ENCODE measurements at places on chromosomes 5 and 9.

DNA sequence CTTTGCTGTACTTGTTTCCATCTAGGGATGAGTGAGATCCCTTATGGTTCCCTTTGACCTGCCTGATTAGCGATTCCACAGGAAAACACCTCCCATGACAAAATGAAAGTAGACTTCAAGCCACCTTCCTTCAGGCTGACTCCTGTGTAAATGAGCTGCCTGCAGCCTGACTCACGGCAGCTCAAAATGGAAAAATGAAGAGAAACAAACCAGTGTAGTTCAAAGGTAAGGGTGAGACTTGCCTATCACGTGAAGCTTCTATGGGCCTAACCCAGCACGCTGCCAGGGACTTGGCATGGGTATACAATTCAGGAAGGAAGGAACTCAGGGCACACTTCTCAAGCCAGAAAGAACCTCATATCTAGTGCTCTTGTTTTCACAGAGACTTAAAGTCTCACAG lies 110.1 kb upstream of the LRRTM2 start:
- DNase-seq: no peak

DNA sequence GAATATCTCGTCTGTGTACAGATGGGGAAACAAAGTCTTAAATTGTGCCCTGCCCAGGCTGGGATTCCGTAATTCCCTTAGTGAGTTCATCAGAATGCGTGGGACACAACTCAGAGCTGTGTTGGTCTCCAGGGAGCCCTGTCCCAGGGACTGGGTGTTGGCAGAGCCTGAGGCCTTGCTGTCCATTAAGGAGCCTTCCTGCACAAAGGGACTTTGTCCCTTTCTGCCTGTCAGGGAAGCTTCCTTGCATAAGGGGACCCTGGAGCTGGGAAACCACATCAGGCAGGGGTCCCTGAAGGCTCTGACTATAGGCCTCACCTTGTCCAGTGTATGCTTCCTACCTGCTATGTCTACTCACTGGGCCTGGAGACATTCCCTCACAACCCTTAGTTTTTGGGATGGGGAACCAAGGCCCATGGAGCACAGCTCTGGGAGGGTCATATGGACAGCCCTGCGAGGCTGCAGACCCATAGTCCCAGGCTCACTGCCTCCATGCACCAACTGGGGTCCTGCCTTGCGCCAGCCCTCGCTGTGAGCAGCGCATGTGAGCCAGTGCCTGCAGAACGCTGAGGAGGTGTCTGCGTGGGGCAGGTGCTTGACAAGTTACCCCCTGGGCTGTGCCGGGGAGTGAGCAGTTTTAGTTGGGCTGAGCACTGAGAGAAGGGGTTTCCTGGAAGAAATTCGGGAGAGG lies 1.6 kb downstream of the CARD19 start:
- no peak for DNase-seq

GRCh38 chr5:125484272-125484741 lies 737.9 kb upstream of the ZNF608 start:
- no peak for DNase-seq

DNA sequence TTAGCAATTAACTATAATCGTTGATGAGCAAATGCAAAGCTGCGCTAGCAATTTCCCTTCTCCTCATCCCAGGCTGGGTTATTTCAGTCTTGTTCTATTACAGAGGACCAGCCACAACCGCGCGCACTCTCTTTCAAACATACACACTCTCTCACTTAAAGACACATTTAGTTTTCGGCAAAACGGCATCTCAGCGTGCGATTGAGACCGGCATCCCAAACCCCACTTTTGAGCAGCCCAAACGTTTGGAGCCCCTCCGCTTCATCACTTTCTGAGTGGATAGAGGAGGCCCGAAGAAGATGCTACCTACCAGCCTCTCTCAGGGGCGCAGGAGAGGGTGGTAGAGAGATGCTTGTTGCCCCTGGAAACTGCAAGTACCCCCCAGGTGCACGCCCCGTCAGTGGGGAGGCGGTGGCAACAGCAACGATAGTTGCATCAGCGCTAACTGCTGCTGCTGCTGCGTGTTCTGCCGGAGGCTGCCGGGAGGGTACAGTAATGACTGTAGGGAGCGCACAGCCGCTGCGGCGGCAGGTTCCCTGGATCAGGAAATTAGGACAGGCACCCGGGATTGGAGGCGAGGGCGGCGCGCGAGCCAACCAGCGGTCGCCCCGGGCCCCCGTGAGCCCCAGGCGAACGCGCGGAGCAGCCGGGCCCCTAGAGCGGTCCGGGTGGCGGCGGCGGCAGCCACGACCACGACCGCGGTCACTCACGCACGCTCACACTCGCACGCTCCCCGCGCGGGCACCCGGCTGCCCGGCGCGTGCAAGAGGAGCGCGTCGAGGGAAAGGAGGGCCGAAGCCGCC lies 467 bp upstream of the VLDLR start:
- no peak for DNase-seq

DNA sequence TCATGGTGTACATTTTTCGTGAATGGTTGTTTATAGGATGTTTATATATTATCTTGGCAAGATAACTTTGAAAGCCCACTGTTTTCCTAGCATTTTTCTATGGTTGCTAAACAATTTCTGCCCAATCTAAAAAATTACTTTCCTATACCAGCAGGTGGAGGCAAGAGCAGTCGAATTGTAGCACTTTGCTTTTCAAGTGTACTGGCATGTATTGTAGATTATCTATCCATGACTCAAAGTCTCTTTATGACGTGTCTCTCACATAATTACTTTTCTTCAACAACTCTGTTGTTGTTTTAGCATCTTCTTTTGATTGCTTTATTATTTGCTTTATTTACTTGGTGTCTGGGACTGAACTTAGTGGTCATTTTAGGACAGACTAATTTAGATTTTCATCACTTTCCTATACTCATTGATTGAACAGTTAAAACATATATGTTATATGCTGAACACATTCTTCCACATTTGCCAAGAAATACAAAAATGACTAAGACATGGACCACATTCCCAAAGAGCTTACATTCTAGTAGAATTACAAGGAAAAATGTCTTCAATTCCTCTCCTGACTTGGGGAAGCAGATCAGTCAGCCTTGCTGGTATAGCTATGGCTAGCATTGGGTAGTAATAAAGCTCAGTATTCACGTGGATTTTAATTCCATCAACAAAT lies 20.7 kb downstream of the NLN start:
- no peak for DNase-seq

DNA sequence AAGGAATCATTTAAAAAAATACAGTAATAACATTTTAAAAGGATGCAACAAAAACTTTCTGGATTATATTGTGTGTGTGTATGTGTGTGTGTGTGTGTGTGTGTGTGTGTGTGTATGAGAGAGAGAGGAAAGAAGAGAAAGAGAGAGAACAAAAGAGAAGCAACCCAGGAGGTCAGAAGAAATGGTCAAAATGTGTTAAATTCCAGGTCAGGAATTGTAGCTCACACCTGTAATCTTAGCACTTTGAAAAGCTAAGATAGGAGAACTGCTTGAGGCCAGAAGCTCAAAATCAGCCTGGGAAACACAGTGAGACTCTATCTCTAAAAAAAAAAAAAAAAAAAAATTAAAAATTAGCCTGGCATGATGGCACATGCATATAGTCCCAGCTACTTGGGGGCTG lies 311.8 kb upstream of the CDH12 start:
- no peak for DNase-seq

GRCh38 chr5:127236254-127236653 lies 54.3 kb upstream of the MEGF10 start:
- DNase-seq: no peak

GRCh38 chr5:170632985-170633234 lies 129.1 kb downstream of the KCNIP1 start:
- peak; percentile 76 for DNase-seq

DNA sequence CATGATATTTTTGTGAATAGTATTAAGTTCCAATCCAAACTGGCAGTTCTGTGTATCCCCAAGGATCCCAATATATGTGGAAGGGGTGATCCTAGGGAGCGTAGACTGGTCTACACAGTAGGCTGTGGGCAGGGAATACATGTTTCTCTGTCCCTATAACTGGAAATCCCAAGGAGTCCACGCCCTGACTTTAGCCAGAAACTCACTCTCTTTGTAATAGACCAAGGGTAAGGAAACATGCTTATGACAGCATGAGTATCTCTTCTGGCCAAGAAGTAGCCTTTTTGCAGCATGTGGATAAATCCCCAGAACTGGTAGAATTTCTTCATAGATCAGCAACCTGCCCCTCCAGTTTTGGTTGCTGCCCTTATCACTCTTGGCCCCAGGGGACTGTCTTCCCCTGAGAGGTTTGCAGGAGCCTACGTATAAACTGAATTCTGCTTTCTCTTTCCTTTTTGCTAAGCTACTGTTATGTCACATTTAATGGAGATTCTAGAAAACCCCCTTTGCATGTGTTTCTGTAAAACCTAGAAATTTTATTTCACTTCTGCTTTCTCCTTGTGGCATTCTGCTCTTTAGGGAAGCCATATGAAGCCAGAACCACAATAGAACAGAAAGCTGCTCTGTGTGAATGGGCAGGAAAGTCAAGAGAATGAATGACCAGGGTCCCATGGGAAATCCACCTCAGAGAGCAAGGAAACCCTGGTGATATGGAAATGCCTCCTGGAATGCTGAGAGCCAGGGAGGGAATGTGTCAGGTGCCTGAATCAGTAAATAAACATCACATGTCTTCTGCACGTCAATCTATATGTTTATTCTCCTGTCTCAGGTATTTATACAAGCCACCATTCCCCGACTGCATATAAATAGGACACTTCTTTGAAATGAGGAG lies 3.5 kb downstream of the IFNA2 start:
- DNase-seq: no peak

DNA sequence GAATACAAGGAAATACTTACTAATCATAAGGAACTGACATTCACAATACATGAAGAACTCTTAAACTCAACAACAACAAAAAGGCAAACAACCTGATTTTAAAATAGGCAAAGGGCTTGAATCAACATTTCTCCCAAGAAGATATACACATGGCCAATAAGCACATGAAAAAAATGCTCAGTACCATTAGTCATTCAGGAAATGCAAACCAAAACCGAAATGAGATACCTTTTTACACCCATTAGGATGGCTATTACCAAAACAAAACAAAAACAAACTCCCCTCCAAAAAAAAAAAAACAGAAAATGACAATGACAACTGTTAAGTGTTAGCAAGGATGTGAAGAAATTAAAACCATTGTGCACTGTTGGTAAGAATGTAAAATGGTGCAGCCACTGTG lies 104.1 kb upstream of the ZNF462 start:
- DNase-seq: no peak

DNA sequence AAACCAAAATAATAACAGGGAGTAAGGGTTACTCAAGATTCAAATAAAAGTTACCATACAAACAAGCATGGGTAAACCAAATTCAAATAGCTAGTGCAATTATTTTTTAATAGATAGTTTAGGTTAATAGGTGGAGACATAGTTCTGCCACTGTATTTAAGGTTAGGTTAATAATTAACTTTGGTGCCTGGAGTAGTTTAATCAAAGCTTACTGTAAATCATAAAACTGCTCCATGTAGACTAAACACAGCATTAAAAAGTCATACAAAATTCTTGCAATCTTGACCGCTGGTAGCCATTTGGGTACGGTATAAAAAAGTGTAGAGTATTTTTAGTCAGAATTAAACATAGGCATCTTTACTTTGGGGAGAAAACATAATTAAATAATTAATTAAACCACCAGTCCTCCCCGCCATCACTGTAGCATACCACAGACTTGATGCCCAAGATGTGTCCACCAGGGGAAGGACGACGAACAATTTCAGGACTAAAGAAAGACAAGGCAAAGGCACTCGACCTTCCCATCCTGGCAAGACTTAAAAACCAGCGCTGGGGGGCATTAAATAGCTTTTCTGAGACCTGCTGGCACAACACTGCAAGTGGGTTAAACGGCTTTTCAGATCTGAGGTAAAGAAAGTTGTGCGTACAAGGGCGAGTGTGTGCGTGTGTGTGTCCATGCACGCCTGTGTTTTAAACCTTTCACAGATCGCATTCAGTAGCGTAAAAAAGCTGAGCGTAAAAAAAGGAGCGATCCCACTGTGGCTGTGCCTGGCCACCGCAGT lies 2.9 kb downstream of the SEMA6A start:
- DNase-seq: no peak

DNA sequence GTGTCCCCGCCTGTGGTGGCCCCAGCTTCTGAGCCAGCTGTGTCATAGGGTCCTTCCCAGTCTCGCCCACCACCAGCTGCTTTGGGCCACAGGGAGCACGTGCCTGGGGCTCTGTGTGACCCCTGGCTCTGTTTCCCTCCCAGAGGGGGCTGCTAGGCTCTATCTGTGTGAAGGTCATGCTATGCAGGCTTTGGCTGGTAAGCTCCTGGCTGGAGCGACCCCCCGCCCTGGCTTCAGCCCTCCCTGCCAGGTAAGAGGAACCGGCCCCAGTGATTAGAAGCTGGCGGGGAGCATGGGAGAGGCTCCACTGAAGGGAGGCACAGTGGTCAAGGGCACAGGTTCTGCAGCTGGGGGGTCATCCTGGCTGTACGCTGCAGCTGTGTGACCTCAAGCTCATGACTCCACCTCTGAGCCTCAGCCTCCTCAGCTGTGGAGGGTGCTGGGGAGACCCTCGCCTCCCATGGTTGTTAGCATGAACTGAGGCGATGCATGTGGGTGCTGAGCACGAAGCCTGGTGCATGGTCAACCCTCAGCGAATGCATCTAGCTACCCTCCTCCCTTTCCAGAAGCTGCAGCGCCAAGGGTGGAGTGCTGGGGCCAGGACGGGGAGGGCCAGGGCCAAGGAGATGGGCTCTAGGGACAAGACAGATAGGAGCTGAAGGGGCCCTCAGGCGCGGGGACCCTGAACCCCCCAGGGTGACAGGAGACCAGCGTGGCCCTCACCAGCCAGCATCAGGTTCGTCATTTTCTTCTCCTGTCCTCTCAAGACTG lies 163.8 kb upstream of the MVB12B start:
- no peak for DNase-seq

DNA sequence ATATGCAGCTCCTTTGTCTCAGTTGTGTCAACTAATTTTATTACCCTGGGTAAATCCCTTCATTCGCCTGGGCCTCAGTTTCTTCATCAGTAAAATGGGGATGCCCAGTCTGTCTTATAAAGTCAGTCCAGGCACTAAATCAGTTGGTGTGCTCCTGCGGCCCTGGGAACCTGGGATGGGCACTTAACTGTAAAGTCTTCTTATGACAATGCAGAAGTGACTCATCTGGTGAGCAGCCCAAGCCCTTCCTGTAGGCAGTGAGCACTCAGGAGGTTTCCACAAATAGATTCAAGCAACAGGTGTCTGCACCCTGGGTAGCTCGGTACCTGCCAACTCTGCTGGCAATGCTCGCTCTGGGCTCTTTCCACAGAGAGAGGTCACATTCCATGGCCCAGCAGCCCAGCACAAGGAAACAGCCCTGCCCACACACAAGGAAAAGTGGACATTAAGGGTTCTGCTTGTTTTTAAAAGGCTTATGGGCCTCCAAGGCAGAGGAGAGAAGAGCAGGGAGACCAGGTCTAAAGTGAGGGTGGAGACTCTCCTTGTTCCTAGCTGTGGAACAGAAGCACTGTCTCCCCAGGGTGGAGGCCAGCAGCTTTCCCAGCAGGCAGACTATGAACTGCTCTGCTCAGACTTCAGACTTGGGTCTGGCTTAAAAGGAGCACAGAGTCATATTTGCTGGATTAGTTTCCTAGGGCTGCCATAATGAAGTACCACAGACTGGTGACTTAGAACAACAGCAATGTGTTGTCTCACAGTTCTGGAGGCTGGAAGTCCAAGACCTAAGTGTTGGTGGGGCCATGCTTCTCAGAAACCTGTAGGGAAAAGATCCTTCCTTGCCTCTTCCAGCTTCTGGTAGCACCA lies 89.7 kb upstream of the ADRA1B start:
- DNase-seq: no peak

GRCh38 chr9:107299437-107299836 lies 16.4 kb downstream of the RAD23B start:
- no peak for DNase-seq

Measured in iPS DF 6.9 (cell line).